Activated naive CD4-positive, alpha-beta T cell treated with anti-CD3 and anti-CD28 coated beads for 36 hours (primary cell): ENCODE measurements at places on chromosomes 4 and X.

- DNase-seq, result no peak
These were observed 260.7 kb downstream of the INPP4B start for GRCh38 chr4:142585411-142585810.

DNA sequence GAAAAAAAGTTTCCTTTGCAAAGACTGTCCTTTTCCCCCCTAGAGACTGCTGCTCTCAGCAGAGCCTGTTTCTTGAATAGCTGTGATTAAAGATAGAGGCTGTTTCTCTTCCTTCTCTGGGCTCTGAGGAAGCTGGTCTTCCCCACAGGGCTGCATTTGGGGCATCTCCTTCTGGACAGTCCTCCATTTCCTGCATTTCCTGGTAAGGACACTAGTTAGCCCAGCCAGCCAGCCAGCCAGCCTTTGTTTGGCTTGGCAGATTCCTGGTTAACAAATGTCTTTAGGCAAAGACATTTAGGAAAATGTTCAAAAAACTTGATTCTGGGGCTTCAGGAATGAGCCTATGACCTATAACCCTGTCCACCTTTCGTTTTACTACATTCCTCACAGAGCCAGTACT is 34.0 kb upstream of the PLAC1 start:
- no peak for DNase-seq

DNA sequence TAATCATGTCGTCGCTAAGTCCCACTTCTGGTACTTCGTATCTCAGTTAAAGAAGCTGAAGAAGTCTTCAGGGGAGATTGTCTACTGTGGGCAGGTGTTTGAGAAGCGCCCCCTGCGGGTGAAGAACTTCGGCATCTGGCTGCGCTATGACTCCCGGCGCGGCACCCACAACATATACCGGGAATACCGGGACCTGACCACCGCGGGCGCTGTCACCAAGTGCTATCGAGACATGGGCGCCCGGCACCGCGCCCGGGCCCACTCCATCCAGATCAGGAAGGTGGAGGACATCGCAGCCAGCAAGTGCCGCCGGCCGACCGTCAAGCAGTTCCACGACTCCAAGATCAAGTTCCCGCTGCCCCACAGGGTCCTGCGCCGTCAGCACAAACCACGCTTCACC is 11.3 kb downstream of the PNCK start:
- peak; percentile 69 for DNase-seq

DNA sequence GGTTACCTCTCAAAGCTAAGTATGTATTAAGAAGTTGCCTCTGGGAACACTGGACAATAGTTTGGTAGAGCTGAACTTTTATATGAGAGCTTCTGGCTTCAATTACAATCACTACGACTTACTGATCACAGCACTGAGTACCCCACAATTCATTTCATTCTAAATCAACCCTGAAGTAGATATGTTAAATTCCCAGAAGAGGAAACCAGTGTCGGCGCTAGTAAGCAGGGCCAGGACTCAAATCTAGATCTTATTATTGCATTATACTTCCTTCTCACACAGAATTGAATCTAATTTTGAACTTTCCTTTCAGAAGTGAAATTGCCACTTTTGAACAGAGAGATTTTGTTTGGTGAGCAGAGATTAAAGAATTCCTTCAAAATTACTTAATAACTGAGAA is 41.8 kb downstream of the HUWE1 start:
- no peak for DNase-seq

DNA sequence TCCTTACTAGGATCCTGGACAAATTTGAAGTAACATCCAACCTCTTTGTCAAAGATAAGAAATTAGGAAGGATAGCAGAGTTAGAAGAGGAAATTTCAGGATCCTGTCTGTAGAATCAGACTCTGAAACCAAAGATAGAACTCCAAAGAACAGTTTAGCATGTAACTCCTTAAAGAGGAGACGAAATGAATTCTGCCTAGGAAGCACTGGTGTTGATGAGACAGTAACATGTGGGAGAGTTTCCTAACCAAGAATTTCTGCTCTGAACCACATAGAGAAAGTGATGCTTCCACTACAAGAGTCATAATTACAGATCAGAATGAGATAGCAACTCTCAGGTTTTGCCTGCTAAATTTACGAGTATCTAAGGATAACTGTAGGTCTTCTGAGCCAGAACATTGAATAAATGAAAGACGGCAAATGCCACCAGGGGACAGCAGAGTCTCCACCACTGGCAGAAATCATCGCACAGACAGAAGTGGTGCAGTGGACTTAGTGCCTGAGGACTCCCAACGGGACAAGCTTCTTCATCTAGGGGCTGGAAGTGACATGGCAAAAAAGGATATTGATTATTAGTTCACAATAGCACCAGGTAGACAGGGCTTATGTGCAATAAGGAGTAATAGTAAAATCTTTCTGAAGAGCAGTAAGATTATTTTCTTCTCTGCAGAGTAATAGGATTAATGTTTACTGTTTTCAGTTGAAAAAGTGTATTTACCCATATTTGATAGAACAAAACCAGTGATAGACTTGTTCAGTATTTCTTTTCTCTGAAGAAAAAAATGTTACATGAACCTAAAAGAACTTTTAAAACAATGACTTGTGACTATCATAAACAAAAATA is 6.7 kb upstream of the PPID start:
- DNase-seq, result peak; percentile 73
